ENCODE measurements at places on chromosomes 1 and 21.
A peak's percentile ranks its signal among the peaks of the same experiment; 100 is the strongest.

DNA sequence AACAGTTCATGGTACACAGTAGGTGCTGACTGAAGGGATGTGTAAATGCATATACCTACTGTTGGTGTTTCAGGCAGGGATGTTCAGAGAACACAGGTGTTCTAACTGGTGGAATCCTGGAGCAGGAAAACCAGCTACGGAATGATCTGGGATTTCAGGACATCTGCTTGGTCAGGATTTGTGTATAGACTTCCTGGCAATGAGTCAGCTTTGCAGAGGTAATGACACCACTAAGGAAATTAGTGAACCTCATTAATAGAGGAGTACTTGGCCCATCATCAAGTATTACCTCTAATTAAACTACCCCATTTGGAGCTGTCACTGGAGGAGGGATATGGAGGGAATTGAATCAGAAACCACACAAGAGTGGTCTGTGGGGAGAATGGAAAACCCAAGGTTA is 7.3 kb downstream of the MRPL37 start:
- DNase-seq, result no peak

GRCh38 chr1:200028586-200029034 is 1.1 kb downstream of the NR5A2 start:
- DNase-seq, result no peak

GRCh38 chr1:53127546-53127945 is 14.9 kb downstream of the SLC1A7 start:
- no peak for DNase-seq

DNA sequence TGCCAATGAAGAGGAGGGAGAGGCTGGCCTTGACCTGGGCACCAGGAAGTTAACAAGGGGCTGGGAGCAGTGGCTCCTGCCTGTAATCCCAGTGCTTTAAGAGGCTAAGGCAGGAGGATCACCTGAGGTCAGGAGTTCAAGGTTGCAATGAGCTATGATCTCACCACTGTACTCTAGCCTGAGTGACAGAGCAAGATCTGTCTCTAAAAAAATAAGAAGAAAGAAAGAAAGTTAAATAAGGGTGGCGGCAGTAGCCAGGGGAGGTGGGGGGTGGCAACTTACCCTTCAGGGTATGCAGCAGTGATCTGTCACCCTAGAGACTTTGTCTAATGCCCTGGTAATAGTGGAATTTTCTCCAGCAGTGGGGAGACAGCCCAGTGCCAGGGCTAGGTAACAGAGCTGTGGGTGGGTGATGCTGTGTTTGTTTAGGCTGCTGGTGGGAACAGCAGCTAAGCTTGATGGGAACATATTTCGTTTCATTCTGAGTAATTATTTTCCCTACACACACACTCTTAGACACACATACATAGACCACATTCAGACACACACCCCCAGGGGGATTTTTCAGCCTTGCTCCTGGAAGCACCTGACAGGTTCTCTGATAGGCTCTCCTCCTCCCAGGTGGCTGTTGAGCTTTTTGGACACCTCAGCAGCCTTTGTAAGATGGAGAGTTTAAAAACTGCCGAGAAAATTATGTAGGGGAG is 11.3 kb upstream of the SYT6 start:
- DNase-seq, result no peak

- DNase-seq, result no peak
Observed at GRCh38 chr1:194535369-194535768, 1349.0 kb upstream of the B3GALT2 start.

GRCh38 chr1:160638926-160639325 is 7.9 kb downstream of the SLAMF1 start:
- DNase-seq, result no peak

GRCh38 chr1:211280910-211281309 is 21.7 kb downstream of the RCOR3 start:
- no peak for DNase-seq

DNA sequence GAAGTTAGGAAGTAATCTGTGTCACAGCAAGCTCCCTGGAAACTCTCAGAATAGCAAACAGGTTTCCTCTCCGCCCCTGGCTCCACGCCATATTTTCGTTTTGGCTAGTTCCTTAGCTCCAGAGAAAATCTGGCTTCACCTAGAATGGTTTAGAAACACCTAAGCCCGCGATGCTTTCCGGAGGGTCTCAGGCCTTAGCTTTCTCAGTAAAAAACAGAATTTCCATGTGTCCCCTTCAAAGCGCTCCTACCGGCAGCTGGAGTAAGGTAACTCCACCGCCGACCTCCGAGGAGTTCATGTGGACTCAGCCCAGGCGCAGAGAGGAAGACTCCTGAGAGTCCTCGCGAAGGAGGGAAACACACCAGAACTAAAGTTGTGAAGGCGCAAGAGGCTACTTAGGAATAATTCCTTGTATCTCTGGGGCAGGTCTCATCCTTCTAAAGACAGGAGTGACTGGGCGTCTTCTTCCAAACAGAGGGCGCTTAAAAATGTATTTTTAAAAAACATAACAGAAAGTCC is 406 bp downstream of the KIAA0040 start:
- no peak for DNase-seq

DNA sequence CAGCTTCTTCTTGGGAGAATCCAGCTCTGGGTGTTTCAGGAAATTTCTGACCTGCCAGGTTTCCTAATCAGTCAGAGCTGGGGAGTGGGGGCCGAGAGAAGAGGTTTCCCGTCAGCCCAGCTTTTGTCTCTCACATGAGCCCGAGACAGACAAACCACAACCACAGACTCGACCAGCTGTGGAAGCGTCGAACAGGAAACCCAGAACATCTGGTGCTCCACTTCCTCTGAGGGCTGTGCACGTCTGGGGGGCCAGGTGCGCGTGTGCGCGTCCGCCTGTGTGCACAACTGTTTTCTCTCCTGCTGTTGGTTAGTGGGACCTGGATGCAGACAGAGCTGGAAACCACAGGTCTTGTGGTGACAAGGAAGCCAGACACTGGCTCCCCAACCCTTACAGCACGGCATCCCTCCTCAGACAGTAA is 113.0 kb upstream of the SLC25A33 start:
- DNase-seq, result peak; percentile 11

GRCh38 chr1:33925586-33925985 is 61.7 kb downstream of the HMGB4 start:
- DNase-seq, result no peak

DNA sequence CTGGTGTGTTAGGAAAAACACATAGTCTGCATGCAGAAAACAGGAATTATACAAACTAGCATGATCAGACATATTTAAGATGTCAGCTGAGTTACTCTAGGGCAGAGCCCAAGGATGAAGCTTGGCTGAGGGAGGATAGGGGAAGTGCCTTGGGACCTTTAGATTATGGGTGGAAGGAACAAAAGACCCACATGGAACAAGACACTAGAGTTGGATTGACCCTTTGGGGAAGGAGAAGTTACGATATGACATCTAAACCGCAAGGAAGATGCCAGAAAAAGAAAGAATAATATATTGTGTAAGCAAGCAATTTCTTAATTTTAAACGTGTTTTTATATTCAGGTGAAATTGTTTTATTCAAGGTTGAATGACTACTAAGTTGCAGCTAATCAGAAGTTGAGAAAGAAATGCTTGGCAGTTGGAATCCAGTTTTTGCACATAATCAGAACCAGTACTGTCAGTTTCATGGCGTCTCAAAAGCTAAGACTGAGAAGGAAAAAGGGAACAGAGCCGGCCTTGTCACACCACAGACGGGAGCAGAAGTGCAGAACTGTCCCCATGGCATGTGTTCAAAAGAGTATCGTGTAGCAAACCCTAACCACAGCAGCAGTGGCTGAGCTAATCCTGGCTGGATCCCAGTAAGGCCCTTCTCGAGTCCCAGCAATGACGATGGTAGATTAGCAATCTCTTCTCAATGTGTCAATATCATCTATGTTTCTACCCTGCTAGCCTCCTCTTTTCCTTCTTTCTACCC is 31.2 kb upstream of the IFNAR2 start:
- DNase-seq, result no peak

DNA sequence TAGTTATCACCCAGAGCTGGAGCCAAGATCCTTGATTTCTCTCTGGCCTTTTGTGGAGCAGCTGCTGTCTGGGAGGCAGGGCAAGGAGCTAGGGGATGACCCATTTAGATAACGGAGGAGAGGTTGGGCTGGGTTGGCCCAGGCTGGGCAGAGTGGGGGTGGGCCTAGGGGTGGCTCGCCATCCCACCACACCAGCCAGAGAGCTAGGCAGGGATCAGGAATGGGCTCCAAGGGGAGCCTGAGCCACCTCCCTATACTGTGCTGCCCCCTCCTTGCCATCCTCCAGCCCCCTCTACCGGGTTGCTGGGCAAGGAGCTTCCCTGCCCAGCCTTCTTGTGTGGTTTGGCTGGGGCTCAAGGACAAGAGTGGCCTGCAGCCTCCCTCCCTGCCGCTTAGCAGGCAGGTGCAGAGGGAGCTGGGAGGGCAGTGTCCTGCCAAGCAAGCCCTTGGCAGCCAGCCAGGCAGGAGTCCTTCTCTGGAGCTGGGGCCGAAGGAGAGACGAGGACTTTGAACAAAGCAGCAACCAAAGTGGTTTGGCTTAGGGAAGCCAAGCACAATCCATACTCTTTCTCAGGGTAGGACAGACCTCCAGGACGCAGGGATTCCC is 4.1 kb downstream of the NUAK2 start:
- DNase-seq, result no peak

DNA sequence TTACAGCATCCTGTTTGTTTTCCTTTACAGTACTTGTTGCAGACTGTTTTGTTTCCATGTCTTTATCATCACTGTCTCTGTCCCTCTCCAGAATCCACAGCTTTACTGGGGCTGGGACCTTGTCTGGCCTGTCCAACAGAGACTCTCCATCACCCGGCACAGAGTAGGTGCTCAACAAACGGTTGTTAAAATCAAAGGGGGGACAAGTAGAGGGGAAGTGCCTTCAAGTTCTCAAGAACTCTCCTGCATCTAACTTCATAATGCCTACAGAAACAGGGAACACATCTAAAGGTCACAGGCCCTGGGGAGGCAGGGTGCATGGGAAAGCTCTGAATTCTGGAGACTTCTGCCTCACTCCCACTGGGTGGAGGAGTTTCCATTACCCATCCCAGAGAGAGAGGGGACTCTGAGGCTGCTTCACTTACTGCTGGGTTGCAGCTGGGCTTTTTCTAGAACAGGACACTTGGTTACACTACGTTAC is 2.3 kb upstream of the ECE1 start:
- no peak for DNase-seq

- no peak for DNase-seq
Observed at GRCh38 chr1:185561629-185562028, 172.6 kb upstream of the HMCN1 start.

Data from activated naive CD4-positive, alpha-beta T cell (primary cell).